ENCODE measurements at places on chromosomes 5 and 9.
A peak's percentile ranks its signal among the peaks of the same experiment; 100 is the strongest.

DNA sequence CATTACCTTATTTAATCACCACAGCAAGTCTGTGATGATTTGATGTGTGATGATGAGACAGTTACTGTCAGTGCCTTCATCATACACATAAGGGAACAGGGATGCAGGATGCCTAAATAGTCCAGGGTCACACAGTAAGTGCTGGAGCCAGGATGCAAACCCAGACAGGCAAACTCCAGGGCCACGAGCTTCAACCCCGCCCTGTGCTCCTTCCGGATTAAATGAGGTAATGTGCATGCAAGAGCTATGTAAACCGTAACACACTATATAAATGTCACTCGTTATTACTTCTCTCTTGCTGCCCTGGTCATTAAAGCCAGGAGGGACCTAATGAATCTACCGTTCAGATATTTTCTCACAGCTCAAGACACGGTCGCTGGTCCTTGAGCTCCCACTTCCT is 12.8 kb downstream of the SMIM23 start:
- DNase-seq: no peak

DNA sequence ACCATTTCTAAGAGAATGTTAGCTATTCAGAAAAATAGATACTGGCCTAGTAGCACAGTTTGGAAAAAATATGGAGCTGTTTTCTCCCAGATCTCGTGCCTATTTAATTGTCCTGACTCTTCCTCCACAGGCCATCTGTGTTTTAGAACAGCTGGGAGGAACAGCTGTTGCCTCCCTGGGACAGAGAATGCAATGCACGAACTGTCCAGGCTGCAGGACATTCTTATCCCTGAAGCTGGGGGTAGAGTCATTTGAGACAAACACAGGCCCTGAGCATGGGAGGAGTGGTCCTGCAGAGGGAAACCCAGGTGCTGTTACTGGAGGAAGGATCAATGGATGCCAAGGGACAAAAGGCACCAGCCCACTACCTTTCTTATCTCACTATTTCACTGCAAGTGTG is 20.9 kb upstream of the SPARC start:
- DNase-seq: no peak

GRCh38 chr5:123756318-123756665 is 244.3 kb downstream of the CSNK1G3 start:
- no peak for DNase-seq

- DNase-seq: peak; percentile 13
Measured at GRCh38 chr5:157516006-157516405, 56.0 kb downstream of the NIPAL4 start.

- DNase-seq: no peak
Measured at GRCh38 chr5:31720004-31720403, 81.1 kb downstream of the PDZD2 start.

GRCh38 chr5:59007460-59008063 is 424.7 kb downstream of the RAB3C start:
- no peak for DNase-seq

- DNase-seq: no peak
Measured at GRCh38 chr9:3256571-3257330, 269.1 kb downstream of the RFX3 start.

DNA sequence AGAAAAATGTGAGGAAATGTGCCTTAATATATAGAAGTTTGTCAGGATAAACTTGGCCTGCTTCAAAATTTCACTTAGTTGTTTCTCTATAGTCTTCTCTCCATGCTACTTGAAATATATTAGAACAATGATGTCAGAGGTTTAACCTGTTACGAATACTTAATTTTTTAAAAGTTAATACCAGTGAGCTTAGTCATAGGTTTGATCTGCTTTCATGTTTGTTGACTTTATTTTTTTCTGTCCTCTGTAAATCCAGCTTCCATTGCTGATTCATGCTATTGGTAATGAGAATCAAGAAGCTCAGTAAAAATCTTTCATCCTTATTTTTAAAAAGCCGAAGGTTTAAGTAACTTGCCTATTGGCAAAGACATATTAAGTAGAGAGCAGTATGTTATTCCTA is 27.9 kb downstream of the BDP1 start:
- DNase-seq: no peak

- no peak for DNase-seq
Measured at GRCh38 chr9:103397868-103398600, 402.9 kb downstream of the CYLC2 start.

DNA sequence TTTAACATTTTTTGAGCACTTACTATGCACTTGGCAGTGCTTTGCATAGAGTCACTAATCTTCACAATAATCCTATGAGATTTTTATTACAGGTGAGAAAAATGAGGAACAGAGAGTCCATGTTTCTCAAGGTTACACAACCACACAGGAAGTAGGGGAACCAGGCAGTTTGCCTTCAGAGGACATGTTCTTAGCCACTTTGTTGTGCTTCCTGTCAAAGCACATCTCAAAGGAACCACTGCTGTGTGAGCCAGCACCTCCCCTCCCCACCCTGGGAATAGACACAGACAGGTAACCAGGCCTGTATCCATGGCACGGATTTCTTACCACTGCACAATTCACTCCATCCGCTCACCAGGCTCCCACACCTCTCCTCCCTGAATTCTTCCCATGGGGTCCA is 6.3 kb upstream of the DNAJB5 start:
- DNase-seq: peak; percentile 39

DNA sequence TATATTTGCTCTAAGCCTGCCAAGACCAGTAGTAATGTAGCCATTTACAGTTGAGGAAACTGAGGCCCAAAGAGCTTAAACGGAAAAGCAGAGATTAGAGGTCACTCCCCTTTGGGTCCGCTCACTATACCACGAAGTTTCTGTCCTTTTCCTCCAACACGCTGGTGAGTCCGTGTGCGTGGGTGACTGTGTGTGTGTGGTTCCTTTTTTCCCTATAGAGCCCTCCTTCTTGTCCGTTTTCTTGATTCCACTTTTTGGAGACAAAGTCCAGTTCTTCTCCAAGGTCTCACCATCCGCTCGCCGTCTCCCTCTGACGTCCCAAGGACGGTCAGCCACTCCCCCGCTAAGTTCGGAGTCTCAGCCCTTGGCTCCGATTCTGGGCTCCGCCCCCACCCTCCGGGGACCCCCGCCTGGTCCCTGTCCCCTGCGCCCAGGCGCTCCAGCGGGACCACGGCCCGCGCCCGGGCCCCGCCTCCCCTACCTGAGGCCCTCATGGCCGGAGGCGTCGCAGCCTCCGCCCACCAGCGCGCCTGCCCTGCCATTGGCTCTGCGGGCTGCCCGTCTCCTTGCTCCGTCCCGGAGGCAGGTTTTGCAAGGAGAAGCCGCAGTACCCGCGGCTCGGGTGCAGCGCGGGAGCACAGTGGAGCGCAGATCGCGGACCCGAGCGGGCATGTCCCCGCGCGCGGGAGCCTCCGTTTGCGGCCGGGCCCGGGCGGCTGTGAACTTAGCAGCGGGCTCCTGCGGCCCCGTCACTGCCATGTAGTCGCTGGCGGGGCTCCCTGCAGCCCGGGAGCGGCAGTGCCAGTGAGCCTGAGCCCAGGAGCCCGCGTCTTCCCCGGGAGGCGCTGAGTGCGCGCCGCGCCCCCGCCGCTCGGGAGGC is at the start of gene MAST4:
TSS of gene MAST4 (plus strand) at position 638 of the 880 bp plus-strand sequence. CDS start 263 bp downstream, outside the sequence.
- DNase-seq: no peak

- no peak for DNase-seq
Measured at GRCh38 chr9:119273325-119273904, 95.8 kb downstream of the BRINP1 start.

All from T-helper 2 cell (primary cell).